Neural crest cell (in vitro differentiated cells): ENCODE measurements at places on chromosomes 12 and 14. TPM values are rescaled to one million over a fixed set of nuclear protein-coding genes. Genes with fewer than 3 reads are reported as not detected.

Gene DNAH10
- 1.1 and 2.0 TPM in 2 replicates for total RNA-seq

Gene PROX2
- not detected in 2 replicates for total RNA-seq

Gene LMO3
- total RNA-seq, result 26.5 and 34.1 TPM in 2 replicates

Gene RIN3
- 12.1 and 12.7 TPM in 2 replicates for total RNA-seq

Gene GDF11
- total RNA-seq, result 66.6 and 67.0 TPM in 2 replicates

Gene B4GALNT1
- total RNA-seq, result 18.6 and 19.5 TPM in 2 replicates

Gene KCNC2
- not detected in 2 replicates for total RNA-seq

Gene ULK1
- total RNA-seq, result 59.2 and 69.3 TPM in 2 replicates

Gene ATP5MC2
- 596 and 603 TPM in 2 replicates for total RNA-seq

Gene PXMP2
- 31.0 and 33.5 TPM in 2 replicates for total RNA-seq

Gene LTBR
- total RNA-seq, result 1.6 and 1.7 TPM in 2 replicates

Gene ADAM20
- total RNA-seq, result 0.23 and 0.37 TPM in 2 replicates

Gene GPR84
- not detected in 2 replicates for total RNA-seq

Gene RNASE3
- total RNA-seq, result not detected in 2 replicates

Gene ZC2HC1C
- 1.3 and 1.9 TPM in 2 replicates for total RNA-seq

Gene PZP
- total RNA-seq, result not detected in 2 replicates

Gene ASPG
- total RNA-seq, result not detected in 2 replicates

Gene SLC17A8
- total RNA-seq, result not detected in 2 replicates

Gene TXNRD1
- 105 and 107 TPM in 2 replicates for total RNA-seq

Gene C14orf39
- total RNA-seq, result 0.56 and 1.4 TPM in 2 replicates

Gene FAIM2
- 0.73 and 1.6 TPM in 2 replicates for total RNA-seq

Gene BDKRB2
- 0.09 and 0.18 TPM in 2 replicates for total RNA-seq

Gene KRT72
- total RNA-seq, result not detected in 2 replicates

Gene SLC10A1
- not detected in 2 replicates for total RNA-seq

Gene MANSC4
- total RNA-seq, result not detected in 2 replicates

Gene PTHLH
- total RNA-seq, result 0.27 and 0.56 TPM in 2 replicates

Gene EIF2B2
- 50.5 TPM in 2 replicates for total RNA-seq
